Sigmoid colon (tissue), 7 donors: ENCODE measurements at places on chromosomes 4 and X.

GRCh38 chr4:106444557-106444956 lies 76.0 kb upstream of the GIMD1 start:
- no peaks in the 10 kb centered on the region for H3K4me1 ChIP-seq
- no peaks in the 10 kb centered on the region for H3K27me3 ChIP-seq
- H3K27ac ChIP-seq = no peak overlapping the region
- DNase-seq = no peak
- no peak overlapping the region for H3K4me3 ChIP-seq

DNA sequence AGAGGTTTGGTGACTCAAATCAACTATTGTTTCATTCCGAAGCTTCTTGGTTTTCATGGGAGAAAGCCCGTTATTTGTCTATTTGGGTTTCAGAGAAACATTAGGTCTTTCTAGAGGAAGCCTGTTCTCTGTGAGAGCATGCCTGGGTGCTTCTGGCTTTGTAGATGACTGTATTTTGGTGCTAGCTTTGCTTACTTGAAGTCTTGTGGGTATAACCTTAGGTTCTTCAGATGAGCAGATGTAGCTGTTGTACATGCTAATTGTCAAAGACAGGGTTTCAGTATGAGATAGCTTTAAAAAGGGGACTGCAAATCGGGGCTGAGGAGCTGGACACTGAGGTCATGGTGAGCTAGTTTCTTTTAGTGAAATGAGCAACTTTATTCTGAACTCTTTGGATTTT lies 7.9 kb upstream of the STOX2 start:
- no peaks in the 10 kb centered on the region for H3K27me3 ChIP-seq
- H3K4me1 ChIP-seq = no peaks in the 10 kb centered on the region
- no peaks in the 10 kb centered on the region for H3K36me3 ChIP-seq
- DNase-seq = no peak
- H3K27ac ChIP-seq = no peak overlapping the region

GRCh38 chrX:9352243-9352642 lies 112.6 kb upstream of the TBL1X start:
- H3K4me3 ChIP-seq = no peak overlapping the region
- no peak overlapping the region for H3K27ac ChIP-seq
- H3K36me3 ChIP-seq = no peaks in the 10 kb centered on the region
- DNase-seq = no peak
- no peaks in the 10 kb centered on the region for H3K27me3 ChIP-seq
- no peaks in the 10 kb centered on the region for H3K4me1 ChIP-seq

DNA sequence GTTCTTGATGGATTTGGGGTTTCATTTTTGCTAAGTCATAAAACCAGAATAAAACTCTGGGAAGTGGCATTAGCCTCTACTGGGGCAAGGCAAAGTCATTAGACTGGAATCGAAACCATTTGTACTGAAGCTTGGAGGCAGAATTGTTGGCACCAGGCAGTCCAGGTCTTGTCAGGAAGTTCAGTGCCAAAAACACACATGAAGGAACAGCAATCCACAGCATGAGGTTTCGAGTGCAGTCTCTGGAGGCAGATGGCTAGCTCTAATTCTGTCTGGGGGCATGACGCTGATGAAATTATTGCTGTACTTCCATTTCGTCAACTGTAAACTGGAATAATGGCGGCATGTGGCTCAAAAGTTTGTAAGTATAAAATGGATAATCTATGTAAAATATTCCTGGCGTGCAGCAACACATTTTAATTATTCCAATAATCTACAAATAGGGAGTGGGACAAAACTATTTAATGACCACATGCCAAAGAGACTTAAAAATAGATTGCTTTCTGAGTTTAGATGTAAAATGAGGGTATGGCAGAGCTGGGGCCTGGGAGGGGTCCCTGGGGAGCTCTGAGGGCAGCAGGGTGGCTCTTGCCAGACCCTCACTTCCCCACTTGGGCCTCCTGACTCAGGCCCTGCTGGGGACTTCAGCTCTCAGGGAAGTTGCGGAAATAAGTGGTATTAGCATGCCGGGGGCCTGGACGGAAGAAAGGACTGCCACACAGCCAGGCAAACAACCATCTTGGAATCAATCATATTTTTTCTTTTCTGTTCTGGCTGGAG lies 18.8 kb upstream of the CENPU start:
- H3K4me1 ChIP-seq = no peaks in the 10 kb centered on the region
- no peaks in the 10 kb centered on the region for H3K27me3 ChIP-seq
- no peaks in the 10 kb centered on the region for H3K36me3 ChIP-seq
- H3K27ac ChIP-seq = no peak overlapping the region
- H3K4me3 ChIP-seq = no peak overlapping the region

DNA sequence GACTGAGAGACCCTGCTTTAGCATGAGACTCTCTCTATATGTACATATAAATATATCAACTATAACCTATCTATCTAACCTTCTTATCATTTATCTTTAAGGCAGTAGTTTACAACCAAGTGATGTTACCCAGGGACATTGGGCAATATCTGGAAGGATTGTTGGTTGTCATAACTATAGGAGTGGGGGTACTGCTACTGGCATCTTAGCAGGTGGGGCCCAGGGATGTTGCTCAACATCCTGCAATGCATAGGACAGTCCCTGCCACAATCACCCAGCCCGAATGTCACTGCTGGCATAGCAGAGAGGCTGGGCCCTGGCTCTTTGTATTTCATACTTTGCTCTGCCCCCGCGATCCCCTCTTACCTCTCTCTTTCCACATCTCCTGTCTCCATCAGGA lies 397.7 kb downstream of the IL15 start:
- no peak overlapping the region for H3K4me3 ChIP-seq
- no peak overlapping the region for H3K27ac ChIP-seq
- no peaks in the 10 kb centered on the region for H3K27me3 ChIP-seq
- H3K4me1 ChIP-seq = no peaks in the 10 kb centered on the region
- no peak for DNase-seq
- H3K36me3 ChIP-seq = no peaks in the 10 kb centered on the region

GRCh38 chrX:13364230-13364857 lies 44.5 kb upstream of the ATXN3L start:
- H3K27ac ChIP-seq = no peak overlapping the region
- H3K27me3 ChIP-seq = no peaks in the 10 kb centered on the region
- no peak overlapping the region for H3K4me3 ChIP-seq
- H3K4me1 ChIP-seq = no peaks in the 10 kb centered on the region
- no peak for DNase-seq

GRCh38 chr4:152351080-152351479 lies 184.8 kb downstream of the FBXW7 start:
- no peak for DNase-seq
- H3K4me3 ChIP-seq = no peak overlapping the region
- H3K36me3 ChIP-seq = no peaks in the 10 kb centered on the region
- peaks cover 18% of the 10 kb centered on the region for H3K4me1 ChIP-seq

DNA sequence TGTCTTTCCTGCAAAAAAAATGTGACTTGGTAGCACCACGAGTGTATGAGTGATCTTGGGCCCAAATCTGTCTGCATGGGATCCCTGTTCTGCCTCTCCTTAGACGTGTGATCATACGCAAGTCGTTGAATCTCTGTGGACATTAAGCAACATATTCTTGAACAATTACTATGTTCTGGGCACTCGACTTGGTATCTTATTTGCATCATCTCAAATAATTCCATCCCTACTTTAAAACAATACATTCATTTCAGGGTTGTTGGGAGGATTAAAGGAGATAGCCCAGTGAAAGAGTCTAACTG lies 145.4 kb upstream of the CPEB2 start:
- H3K4me3 ChIP-seq = no peak overlapping the region
- peaks cover 50% of the 10 kb centered on the region for H3K4me1 ChIP-seq
- DNase-seq = no peak
- no peaks in the 10 kb centered on the region for H3K27me3 ChIP-seq

GRCh38 chr4:134219043-134219442 lies 17.5 kb upstream of the PABPC4L start:
- no peak for DNase-seq
- no peak overlapping the region for H3K4me3 ChIP-seq
- no peak overlapping the region for H3K27ac ChIP-seq
- H3K27me3 ChIP-seq = no peaks in the 10 kb centered on the region

- H3K4me3 ChIP-seq = no peak overlapping the region
- H3K27ac ChIP-seq = peak overlapping the region; percentile 40
- no peak for DNase-seq
- H3K27me3 ChIP-seq = no peaks in the 10 kb centered on the region
Measured at GRCh38 chr4:148030193-148030873, 298.4 kb downstream of the ARHGAP10 start.

- peaks cover 7% of the 10 kb centered on the region for H3K4me1 ChIP-seq
- H3K27me3 ChIP-seq = peaks cover 77% of the 10 kb centered on the region
- H3K27ac ChIP-seq = no peak overlapping the region
- no peak overlapping the region for H3K4me3 ChIP-seq
- no peak for DNase-seq
Measured at GRCh38 chr4:3485011-3485791, 22.1 kb downstream of the DOK7 start.

- no peak for DNase-seq
- H3K4me3 ChIP-seq = no peak overlapping the region
- no peaks in the 10 kb centered on the region for H3K4me1 ChIP-seq
- H3K27me3 ChIP-seq = no peaks in the 10 kb centered on the region
Measured at GRCh38 chr4:108933046-108933445, 170.2 kb upstream of the ETNPPL start.

DNA sequence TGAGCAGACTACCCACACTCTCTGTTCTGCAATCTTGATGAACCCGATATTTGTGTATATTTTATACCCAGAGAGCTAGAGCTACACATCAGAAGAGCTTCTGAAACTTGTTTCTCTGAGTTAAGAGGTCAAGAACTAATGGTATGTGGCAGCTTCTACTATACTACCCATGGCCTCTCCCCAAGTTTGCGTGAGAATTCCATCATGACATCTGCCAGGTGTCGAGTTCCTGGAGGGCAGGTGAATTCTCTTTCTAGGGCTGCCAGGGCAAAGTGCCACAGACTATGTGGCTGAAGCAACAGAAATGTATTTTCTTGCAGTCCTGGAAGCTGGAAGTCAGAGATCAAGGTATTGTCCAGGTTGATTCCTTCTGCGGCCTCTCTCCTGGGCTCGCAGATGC lies 4.4 kb downstream of the SORCS2 start:
- no peak overlapping the region for H3K27ac ChIP-seq
- peaks cover 16% of the 10 kb centered on the region for H3K27me3 ChIP-seq
- peak; percentile 46 for DNase-seq
- H3K36me3 ChIP-seq = no peaks in the 10 kb centered on the region
- no peak overlapping the region for H3K4me3 ChIP-seq

GRCh38 chr4:183348706-183349659 lies 26.8 kb upstream of the CLDN24 start:
- no peak for DNase-seq
- H3K36me3 ChIP-seq = no peaks in the 10 kb centered on the region
- no peak overlapping the region for H3K4me3 ChIP-seq
- no peaks in the 10 kb centered on the region for H3K4me1 ChIP-seq
- H3K27me3 ChIP-seq = no peaks in the 10 kb centered on the region

DNA sequence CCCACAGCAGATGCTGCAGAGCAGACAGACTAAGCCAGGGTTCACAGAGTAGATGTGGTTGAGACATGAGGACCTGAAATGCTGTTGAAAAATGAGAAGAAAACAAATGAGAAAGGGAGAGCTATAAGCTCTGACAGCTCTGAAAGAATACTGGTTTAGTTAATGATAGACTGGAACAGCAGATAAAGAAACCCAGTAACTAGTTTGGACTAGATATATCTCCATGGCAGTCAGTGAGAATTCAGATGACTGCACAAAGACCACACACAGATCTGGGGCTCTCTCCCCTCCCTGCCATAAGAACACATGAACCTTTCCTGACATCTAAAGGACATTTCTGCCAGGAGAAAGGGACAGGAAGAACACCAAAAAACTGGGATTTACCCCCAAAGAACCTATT lies 8.2 kb downstream of the NAA11 start:
- no peaks in the 10 kb centered on the region for H3K27me3 ChIP-seq
- DNase-seq = no peak
- H3K4me3 ChIP-seq = no peak overlapping the region
- H3K27ac ChIP-seq = no peak overlapping the region
- H3K4me1 ChIP-seq = no peaks in the 10 kb centered on the region

DNA sequence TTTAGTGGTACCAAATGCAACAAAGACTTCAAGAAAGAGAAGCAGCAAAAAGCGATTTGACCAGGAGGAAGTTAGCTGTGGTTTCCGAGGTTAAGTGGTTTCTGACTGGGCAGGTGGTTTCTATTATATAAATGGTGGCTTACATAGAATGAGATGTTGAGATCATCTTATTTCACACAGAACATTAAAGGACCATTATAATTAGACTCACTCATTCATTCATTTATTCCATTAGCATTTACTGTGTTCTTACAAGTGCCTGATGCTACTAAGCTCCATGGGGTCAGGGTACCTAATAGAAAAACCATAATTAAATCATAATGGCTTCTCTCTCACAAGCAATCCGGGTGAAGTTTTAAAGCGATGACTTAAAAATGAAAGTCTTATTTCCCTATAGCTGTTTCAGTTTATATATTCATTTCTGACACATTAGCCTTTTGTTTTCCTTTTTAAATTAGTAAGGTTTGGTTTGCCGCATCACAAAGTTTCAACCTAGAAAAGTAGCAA lies 10.6 kb downstream of the TSPAN6 start:
- H3K4me1 ChIP-seq = no peaks in the 10 kb centered on the region
- no peak for DNase-seq
- no peaks in the 10 kb centered on the region for H3K27me3 ChIP-seq
- no peaks in the 10 kb centered on the region for H3K36me3 ChIP-seq
- no peak overlapping the region for H3K4me3 ChIP-seq

DNA sequence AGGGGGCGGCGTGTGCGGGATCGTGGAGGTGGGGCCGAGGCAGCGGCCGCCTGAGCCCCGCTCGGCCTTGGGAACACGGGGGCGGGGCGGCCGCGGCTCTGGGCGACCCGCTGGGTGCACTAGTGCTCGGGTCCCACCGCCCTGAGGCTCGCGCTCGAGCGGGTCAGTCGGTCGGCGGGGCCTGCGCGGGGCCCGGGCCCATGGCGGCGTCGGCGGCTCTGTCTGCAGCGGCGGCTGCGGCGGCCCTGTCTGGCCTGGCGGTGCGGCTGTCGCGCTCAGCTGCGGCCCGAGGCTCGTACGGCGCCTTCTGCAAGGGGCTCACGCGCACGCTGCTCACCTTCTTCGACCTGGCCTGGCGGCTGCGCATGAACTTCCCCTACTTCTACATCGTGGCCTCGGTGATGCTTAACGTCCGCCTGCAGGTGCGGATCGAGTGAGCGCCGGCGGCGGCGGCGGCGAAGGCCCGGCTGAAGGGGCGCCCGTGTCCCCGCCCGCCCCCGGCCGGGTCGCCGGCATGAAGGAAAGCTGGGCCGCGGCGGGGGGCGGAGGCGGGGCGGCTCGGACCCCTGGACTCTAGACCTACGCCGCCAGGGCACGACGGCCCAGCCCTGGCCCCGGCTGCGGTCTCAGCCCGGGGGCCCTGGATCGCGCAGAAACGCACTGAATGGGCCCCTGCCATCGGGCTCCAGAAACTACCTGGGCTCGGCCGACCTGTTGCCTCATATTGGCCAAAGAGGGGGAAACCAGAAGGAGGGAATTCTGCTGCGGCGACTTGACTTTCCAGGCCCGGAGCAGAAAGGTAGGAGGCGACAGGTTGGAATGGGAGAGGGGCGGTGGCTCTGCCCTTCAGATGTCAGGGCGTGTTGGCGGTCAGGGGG lies at the start of gene SMIM10L2A:
TSS of gene SMIM10L2A (plus strand) at position 13 of the 878 bp plus-strand sequence. CDS start at position 201, 188 bp downstream.
- no peaks in the 10 kb centered on the region for H3K27me3 ChIP-seq
- no peak within 1 kb of the TSS for H3K27ac ChIP-seq
- no peaks in the 10 kb centered on the region for H3K4me1 ChIP-seq
- H3K4me3 ChIP-seq = peak within 1 kb of the TSS; percentile 51

GRCh38 chr4:130053723-130054122 lies 957.8 kb downstream of the C4orf33 start:
- no peak overlapping the region for H3K4me3 ChIP-seq
- no peak overlapping the region for H3K27ac ChIP-seq
- H3K4me1 ChIP-seq = no peaks in the 10 kb centered on the region
- no peak for DNase-seq
- no peaks in the 10 kb centered on the region for H3K36me3 ChIP-seq
